ENCODE measurements at places on chromosomes 3 and 15.
A peak's percentile ranks its signal among the peaks of the same experiment; 100 is the strongest.

DNA sequence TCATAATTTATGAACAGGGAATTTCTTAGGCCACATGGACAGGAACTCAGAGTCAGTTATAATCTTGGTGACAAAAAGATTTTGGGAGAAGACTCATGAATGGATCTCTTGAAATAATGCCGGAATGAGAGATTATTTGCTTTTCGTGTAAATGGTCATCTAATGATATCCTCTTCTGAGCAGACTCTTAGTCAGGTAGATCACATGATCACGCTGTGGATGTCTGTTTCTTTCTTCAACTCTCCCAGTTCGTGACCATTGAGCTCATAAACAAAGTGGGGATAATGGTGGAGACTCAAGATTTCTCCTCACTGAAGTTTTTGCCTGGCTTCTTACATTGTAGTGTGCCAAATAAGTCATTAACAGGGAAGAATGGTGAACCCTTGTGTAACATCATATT is 133.1 kb upstream of the CBLB start:
- DNase-seq, result no peak

DNA sequence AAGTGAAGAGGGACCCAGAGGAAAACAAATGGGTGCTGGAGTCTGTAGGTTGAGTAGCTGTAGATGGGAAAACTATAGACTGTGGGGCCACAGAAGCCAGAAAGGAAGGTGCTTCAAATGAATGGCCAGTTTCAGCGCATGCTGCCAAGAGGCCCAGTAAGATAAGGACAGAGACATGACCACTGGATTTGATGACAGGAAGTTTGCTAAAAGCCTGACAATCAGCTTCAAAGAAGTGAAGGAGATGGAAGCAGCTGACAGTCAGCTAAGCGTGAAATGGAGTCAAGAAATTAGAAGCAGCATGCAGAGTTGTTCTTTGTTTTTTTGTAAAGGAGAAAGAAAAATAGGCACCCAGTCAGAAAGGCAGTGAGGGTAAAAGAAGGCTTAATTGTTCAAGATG is 24.9 kb downstream of the TXNRD3 start:
- no peak for DNase-seq

GRCh38 chr15:95284933-95285421 is 1045.5 kb upstream of the NR2F2 start:
- peak; percentile 56 for DNase-seq

- DNase-seq, result no peak
Observed at GRCh38 chr3:36813305-36813704, 49.0 kb upstream of the DCLK3 start.

DNA sequence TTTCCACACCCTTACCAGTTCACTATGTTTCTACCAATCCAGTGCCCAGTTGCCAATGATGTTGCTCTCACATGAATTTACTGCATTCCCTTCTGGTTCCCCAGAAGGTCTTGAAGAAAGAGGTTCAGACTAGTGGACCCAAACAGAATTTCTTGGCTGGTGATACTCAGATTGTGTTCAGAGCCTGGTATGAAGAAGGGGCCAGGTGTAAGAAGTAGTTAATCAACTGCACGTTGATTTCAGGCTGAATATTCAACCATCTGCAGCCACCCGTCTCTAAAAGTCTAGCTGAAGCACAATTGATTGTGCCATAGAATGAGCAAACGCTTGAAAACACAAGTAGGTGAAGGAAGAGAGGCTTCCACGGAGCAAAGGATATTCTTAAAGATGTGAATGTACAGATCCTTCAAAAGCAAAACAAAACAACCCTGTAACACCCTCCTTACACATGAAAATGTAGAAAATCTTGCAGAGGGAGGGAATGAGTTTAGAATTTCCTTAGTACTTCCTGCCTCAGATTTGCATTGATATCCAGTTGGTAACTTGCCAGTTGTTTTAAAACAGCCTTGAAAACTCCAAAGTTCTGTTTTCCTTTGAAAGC is 4.7 kb downstream of the RBMS3 start:
- DNase-seq, result no peak

GRCh38 chr3:119598410-119599098 is 869 bp downstream of the PLA1A start:
- DNase-seq, result no peak

- no peak for DNase-seq
Observed at GRCh38 chr3:14884665-14885064, 62.7 kb upstream of the NR2C2 start.

DNA sequence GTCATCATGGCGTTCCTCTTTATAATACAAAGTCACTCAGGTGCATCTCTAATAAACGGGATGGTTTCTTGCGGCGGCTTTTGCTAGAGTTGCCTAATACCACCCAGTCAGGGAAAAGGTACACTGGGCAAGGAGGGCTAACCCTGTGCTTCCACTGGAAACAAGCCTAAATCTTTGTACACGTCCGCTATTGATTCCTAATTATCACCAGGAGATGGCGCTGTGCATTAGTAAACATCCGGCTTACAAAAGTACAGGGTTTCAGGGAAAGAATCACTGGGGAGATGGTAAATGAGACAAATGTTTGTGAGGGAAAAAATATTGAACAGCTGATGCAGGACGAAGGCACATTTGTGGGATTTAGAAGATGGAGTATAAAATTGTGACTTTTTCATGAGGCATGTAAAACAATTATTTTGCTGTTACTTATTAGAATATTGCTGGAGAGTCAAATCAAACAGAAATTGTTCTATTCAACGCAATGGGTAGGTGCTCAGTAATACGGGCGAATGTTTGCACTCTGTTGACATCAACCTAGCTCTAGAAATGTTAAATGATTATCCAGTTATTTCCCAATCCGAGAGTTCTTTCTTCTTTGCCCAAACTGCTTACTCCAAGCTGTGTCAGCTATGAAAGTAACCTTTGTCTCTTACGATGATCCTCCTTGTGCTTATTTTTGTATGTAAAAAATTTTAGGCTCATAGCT is 50.6 kb downstream of the GMNC start:
- DNase-seq, result peak; percentile 55

GRCh38 chr3:130488288-130488687 is 28.7 kb upstream of the COL6A6 start:
- DNase-seq, result no peak

- no peak for DNase-seq
Observed at GRCh38 chr3:99747915-99748314, 69.7 kb upstream of the CMSS1 start.

GRCh38 chr3:105235785-105236184 is 130.9 kb upstream of the ALCAM start:
- DNase-seq, result no peak

GRCh38 chr3:39141171-39141995 is 12.0 kb downstream of the CSRNP1 start:
- DNase-seq, result no peak

DNA sequence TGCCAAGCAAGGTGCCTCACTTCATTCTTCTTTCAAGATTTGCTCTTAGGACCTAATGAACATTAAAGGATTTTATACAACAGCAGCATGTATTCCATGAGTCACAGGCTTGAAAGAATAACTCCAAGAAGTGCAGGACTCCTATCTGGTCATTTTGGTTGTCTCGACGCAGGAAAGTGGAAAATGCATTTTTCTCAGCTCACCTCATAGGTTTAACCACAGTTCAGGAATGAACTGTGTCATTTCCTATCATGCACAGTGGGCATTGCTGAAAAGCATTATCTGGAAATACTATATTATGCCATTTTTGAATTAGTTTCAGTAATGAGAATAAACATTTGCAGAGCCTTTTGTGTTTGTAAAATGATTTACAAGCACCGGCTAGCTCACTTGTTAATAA is 98.7 kb upstream of the BFSP2 start:
- DNase-seq, result no peak

DNA sequence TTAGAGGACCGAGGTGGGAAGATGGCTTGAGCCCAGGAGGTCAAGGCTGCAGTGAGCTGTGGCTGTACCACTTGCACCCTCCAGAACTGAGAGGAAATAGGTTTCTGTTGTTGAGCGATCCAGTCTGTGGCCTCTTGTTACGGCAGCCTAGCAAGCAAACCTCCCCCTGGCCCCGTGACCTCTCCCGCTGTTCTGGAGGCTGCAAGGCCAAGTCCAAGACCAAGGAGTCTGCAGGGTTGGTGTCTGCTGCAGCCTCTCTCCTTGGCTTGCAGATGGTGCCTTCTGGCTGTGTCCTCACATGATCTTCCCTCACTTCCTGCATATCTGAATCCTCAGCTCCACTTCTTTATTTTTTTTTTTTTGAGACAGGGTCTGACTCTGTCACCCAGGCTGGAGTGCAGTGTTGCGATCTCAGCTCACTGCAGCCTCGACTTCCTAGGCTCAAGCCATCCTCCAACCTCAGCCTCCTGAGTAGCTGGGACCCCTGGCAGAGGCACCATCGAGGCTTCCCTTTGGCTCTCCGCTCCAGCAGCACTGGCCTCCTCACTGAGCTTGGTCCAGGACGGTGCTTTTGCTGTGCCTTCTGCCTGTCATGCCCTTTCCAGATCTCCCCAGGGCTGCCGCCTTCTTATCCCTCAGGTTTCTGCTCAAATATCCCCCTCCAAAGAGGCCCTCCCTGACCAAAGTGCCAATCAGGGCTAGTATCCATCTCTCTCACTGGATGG is 18.0 kb upstream of the PLXND1 start:
- no peak for DNase-seq

DNA sequence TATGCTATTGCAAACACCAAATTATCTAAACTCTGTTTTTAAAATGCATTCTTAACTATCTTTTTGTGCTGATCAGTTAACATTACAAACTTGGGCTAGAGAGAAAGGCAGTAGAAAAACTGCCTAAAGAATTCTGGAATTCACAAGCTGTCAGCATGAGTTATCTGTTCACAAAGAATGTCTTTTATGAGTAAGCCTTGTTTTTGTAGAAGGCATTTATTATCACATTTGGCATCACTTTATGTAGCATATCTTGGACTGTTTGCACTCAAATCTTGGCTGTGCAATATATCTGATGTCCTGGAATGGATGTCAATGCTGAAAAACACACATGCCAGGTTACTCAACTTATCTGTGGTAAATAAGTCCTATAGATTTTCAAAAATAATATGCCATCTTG is 15.5 kb upstream of the BCHE start:
- peak; percentile 14 for DNase-seq

DNA sequence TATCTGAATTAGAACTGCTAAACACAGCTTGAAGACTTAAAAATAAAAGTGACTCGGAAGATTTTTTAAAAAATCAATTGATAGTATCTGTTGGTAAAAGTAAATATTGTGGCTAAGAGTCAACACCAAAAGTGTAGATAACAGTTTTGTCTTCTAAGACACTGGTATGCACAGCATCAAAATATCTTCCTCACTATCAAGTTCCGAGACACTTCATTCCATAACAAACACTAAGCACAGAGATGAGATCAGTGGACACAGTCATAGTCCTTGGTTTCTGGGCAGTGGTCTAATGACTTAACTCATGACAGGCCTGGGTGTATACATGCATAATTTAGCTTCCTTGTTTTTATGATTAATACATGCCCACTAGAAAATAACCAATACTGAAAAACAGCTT is 63.2 kb downstream of the PXYLP1 start:
- no peak for DNase-seq

DNA sequence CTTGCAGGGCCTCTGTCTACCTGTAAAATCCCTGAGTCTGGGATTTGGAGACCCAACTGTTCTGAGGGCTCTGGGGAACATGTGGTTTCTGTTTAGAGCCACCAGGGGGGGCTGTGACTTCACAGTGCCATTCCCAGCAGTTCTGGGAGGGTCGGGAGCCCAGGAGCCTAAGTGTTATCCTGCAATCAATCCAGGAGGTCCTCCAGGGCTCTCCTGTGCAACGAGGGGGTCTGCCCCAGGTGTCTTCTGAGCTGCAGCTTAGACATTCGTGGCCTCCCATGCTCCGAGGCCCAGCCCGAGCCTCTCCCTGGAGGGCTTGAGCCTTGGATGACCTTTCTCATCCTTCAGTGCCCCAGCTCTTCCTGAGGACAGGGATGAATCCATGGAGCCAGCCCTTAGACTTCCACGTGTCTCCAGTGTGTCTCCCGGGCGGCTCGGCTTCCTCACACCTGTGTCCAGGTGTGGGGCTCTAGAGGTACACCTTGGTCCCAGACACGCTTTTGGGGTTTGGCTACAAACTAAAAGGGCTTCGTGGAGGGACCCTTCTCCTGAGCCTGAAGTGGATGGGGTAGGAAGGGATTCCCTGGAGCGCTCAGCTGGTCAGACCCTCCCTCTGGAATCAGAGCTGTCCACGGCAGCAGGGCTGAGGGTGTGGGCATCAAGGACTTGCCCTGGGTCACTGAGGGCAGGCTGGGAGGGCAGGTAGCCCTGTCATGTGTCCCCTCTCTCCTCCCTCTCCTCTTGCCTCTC is 20.3 kb upstream of the ABTB1 start:
- DNase-seq, result peak; percentile 80

DNA sequence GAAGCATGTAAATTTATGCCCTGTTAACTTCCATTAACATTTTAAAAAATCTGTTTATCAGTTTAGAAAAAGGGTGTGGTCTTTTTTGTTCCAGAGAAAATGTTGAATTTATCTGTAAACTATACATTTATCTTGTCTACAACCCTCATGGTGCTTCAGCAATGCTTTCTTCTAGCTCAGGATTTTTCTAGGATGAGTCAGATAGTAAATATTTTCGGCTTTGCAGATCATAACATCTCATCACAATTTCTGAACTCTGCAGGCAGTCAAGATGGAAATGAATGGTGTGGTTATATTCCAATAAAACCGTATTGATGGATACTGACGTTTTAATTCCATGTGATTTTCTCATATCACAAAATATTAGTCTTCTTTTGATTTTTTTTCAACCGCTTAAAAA is 70.5 kb upstream of the FOXB1 start:
- no peak for DNase-seq

DNA sequence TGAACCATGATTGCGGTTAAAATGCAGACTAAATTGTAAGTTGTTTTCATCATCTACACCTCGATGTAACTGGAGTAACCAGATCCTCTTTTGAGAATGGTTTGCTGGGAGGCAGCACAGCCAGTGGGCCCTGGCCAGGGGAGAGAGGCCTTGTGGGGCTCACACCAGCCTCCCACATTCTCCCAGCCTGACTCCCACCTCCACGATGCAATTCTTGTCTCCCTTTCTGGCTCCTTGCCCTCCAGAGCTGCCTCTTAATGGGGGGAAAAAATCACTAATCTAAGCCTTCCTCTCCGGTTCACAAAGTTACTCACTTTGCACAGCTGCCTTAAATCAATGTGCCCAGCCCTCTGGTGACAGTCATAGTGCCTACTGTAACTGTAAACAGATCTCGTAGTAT is 17.9 kb upstream of the PAQR5 start:
- DNase-seq, result no peak

DNA sequence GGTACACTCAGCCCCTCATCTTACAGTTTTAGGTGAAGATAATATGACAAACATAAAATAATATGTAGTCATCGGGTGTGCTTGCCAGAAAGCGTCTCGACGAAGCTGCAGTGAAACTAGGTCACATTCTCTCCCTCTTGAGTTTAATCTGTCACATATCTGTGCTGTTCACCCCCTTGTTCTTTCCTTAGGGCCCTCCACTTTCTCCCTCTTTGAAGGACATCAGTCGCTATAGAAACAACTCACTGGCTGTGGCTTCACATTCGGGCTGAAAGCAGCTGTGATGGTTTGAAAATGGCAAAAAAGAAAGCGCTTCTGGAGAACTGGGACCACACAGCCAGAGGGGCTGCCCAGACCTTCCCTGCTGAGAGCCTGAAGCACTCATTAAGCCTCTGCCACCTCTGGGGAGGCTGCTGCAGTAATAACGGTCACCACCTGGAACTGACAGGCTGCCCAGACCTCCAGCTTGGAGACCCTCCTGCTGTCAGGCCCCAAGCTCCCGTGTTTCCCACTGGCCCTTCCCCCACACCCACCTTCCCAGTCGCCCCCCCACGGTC is 50.3 kb downstream of the ABTB1 start:
- DNase-seq, result peak; percentile 88

- no peak for DNase-seq
Observed at GRCh38 chr3:156790156-156790555, 36.0 kb upstream of the LEKR1 start.
